ENCODE measurements at places on chromosomes 7 and 10.

DNA sequence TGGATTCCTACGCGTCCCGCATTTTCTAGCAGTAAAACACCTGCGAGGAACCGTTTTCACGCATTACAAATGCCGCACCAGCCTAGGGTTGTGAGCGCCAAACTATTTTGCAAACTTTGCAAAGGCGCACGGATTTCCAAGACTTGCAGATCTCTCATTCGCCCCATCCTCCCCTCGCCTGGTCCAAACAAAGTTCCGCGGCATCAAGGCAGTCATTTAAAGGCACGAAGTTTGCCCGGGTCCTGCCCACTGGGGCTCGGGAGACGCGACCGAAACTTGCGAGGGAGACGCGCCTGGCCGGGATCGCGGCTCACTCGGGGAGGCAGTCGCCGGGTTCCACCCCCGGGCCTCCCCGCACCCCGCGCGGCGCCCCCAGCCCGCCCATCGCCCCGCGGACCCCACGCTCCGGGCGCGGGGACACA, 613 bp downstream of the USP6NL start:
- peak; percentile 60 for DNase-seq

GRCh38 chr7:76369018-76369417, 10.2 kb upstream of the YWHAG start:
- no peak for DNase-seq

DNA sequence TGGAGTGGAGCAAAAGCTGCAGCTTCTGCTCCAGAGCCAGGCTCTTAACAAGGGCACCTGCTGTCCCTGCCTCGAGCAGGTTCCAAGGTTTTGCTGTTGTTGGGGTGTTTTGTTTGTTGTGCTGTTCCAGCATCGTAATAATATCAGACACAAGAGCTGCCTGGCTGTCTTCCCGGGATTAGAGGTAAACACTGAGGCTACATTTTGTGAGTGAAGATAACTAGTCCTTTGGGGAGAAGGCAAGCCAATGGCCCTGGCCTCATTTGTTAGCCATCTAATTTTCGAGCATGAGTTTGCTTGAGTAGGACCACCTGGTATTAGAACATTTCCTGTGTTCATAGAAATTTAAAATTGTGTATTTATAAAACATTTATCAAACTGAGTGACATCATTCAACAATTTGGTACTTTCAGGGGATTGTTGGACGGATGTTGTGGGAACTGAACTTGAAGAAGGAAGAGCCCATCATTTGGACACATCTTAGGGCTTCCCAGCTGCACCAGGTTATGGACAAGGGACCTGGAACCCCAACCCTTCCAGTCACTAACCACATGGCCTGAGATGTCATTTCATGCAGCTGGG, 555.0 kb downstream of the TNS3 start:
- DNase-seq = no peak

DNA sequence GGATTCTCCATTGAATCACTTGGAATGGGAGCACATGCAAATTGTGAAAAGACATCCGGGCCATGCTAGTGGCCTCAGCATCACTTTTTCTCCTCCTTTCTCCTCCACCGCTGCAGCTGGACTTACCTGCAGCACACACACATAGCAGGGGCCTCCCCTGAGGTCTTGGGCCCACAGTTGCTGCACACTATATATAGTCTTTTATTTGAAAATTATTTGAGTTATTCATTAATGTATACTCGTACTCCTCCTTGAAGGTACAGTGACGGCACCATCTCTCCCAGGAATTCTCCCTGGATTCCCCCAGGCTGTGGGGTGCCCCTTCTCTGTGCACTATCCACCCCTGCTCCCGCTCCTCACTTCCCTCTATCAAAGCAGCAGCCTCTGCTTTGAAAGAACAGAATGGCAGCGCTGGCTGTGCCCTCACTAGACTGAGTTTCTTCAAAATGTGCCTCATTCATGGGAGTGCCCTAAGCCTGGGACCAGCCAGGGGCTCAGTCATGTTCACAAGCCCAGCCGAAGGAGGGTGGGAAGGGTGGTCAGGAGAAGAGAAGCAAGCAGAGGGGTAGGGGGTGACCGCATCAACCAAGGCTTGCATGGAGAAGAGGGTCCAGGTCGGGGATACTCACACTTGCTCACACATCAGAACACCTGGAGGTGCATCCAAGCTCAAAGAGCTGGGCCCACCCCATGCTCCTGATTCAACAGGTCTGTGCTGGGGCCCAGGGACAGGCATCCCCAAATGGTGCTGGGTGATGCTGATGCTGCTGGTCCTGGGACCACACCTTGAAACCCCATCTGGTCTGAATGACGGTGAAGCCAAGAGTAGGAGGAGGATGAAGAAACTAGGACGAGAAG, 156.2 kb upstream of the ZMIZ1 start:
- DNase-seq = no peak

DNA sequence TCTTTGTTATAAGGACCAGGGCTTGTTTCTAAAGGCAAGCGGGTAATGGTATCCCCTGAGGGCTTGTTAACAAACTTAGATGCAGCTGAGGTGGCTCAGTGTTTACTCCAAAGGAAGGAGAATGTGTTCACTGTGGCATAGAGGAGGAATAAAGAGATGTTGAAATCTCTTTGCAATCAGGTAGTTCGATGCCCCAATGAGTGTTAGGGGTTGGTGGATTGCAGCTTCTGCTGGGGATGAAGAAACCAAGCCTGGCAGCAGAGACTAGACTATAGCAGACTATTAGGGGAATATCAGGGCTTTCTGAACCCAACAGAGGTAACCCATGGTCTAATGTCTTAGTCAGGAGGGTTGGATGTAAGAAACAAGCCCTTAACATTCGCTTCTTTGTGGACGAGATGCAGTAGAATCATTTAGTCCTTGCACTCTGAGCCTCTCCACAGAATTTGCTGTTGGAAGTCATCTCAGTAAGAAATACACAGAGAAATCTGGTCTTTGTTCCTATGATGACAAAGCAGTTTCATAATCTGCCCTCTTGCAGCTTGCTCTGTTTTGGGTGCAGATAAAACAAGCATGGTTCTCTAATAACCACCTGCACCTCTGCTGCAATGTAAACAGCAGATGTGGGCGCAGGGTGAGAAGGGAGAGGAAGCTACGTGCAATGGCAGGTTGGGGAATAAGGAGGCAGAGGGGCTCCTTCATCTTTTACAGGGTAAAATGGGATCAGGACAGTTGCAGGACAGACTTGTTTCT, 108.6 kb downstream of the NRF1 start:
- peak; percentile 89 for DNase-seq

- DNase-seq = peak; percentile 84
These were observed 1.0 kb upstream of the PLXDC2 start for GRCh38 chr10:19815036-19815730.

DNA sequence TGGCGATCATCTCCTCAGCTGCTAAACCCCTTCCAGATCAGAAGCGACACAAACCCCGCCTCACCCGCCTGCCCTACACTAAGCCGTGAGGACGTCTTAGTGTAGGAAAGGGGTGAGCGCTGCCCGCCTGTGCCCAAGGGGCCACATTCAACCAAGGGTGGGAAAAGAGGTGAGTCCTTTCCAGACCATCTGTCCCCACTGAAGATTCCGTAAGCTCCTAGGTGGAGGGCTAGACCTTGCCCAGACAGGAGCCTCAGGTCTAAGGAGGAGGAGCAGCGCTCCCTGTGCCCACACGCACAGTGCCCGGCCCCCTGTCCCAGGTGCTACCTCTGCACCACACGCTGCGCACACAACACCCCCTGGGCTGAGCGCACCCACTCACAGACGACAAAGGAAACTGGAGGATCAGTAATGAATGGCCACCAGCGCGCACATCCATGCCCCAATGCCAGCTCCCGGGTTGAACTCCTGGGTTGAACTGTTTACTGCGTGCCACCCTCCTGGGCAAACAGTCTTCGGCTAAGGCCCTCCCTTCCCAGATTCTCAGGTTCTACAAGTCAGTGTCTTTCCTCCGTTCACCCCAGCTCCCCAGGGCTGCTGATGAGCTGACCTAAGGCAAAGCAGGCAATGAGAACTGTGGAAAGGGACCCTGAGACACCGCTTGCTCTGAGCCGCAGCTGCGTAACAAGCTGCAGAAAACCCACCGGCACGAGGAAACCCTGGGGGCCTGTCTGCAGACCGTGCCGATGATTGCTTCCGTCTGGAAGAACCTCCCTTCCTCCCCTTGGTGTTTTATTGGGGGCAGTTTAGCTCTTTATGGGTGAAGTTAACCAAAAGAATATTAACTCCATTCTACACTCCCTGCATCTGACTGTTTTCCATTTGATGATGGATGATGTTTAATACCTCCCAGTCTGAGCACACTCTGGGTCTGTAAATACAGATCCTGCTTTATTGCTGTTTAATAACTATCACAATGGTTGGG, 185.9 kb downstream of the MAD1L1 start:
- no peak for DNase-seq

DNA sequence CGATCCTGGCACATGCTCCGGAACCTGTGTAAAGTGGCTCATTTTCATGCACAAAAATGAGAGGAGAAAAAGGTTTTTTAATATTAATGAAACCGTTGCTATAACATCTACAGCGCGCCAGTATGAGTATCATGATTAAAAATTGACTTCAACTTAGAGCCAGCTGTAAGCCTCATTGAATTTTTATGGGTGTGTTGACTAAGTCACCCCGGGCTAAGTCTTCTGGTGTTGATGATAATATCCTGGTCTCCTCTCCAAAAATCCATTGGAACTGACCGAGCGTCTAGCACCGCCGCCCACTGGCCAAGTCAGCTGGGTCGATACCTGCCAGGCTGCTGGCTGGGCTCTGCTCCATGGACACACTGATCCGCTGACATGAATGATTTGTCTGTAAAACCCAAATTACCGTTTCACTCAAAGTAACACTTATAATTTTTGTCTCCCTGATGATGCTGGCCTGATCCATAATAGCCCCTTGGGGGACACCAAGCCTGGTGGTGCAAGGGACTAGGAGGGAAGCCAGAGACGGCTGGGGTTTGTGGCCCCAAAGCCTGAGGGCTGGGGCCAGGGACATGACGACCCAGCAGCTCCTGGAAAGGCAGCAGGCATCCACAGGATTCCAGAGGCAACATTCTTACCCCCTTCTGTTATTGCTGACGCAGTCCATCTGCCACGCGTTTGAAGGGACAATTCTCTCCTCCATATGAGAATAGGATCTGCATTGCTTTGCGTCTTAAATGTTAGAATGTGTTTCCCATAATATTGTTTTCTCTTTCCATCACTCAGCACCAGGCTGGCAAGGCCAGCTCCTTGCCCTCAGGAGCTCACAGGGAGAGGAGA, 131.0 kb upstream of the PPP2R2D start:
- DNase-seq = no peak

DNA sequence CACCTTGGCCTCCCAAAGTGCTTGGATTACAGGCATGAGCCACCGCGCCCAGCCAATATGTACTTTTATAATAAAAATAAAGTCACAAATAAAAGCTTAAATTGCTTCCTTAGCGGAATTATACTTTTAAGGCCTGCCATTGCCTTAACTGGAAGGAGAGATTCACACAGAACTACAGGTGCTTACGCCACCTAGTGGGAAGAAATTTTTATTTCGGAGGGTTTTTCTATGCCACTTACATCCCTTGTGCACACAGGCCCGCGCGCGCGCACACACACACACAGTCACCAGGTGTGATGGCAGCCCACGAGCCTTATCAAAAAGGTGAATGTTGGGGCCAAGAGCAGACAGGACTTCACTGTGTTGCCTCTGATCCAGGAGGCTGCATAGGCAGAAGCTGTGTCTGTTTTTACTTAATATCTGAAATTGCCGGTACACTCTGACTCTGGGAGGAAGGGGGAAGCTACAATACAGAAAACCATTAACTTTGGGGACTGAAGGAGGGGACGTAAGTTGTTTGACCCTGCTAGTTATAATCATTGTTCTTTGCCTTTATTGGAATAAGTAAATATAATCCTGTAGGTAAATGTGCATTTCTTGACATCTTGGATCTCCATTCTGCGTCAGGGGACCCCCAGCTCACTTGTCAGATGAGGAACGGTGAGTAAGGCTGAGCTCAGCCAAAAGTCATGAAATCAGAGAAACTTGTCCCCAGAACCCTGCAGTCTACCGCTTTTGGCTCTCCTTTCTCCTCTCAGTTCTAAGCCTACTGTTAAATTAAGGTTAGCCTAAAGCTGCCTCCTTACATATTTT, 87.1 kb downstream of the SLC16A9 start:
- peak; percentile 80 for DNase-seq

DNA sequence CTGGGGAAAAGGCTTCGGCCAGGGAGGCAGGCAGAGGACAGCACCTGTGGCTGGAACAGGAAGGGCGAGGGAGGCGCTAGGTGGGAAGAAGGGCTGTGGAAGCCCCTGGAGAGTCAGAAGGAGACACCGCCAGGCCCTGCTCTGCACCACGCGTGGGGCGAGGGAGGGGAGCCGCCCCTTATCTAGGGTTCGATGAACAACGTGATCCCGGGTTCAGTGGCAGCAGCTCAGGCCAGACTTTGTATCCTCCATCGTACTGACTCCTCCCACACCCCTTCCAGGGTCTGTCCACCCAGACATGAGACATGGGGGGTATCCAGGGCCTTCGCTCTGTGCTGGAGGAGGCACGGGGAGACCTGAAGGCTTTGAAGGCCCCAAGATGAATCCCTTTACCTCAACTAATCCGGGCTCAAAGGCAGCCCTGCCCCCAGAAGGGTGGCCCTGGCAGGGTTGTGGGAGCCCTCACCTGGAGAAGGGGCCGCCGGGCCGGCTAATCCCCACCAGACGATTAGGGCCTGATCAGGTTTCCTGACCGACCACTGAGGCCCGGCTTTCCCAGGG, 110.8 kb downstream of the PDGFA start:
- DNase-seq = no peak

DNA sequence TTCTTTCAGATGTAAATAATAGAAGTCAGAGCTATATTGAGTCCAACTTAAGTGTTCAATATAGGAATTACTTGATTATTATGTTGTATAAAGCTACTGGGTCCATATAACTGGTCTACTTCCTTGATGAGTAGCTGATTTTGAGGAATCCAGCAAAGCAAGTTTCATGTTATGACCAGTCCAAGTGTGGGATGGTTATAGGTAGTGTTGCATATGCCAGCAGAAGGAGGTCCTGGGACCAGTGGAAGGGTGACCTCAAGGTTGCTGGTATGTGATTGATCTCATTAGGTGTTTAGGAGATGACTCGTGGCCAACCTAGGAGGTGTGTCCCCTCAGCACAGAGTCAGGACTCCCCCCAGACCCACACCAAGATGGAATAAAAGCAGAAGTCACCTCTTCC, 551.5 kb downstream of the KCNMA1 start:
- no peak for DNase-seq

GRCh38 chr10:86964061-86964846, 4.0 kb upstream of the ADIRF start:
- no peak for DNase-seq

DNA sequence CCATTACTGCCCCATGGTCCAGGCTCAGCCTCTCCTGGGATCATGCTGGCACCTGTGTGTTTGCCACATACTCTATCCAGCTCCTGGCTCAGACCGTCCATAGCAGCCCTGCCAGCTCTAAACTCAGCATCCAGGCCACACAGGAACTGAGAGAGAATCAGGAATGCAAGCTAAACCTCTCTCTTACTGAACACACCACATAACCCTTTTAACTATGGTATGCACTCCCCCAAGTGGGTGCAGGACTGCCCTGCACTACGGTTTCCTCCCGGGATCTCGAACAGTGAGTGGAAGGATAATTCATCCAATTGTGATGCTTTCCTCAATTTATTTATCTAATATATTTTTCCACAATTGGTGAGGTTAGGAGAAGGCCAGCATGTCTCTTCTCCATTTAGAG, 17.1 kb upstream of the ZNF800 start:
- DNase-seq = no peak
